K562 (cell line): ENCODE measurements at places on chromosomes 3 and 15.

- no peaks in the 10 kb centered on the region for H3K27me3 ChIP-seq
- H3K4me3 ChIP-seq, result no peak overlapping the region
- H3K4me1 ChIP-seq, result no peaks in the 10 kb centered on the region
- no peaks in the 10 kb centered on the region for H3K36me3 ChIP-seq
Measured at GRCh38 chr3:155502630-155503029, 209.1 kb upstream of the STRIT1 start.

DNA sequence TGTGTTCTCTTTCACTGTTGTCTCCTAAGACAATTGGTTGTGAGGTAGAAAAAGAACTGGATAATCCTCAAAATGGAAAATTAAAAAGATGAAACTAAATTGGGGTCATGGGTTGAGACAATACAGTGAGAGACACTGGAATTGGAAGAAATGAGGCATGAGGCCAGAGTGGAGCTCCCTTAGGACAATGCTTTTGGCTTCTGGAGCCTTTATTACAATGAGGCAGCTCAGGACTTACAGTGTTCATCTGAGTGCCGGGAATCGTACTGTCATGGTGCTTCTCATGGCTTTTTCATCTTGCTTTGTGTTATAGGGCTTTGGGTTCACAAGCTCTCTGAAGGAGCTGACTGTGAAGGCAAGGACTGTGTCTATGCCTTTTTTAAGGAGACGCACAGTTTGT is 293.5 kb downstream of the SOX2 start:
- no peak for DNase-seq
- no peaks in the 10 kb centered on the region for H3K36me3 ChIP-seq
- H3K27me3 ChIP-seq, result no peaks in the 10 kb centered on the region

GRCh38 chr15:25465835-25466234 is 27.0 kb upstream of the UBE3A start:
- H3K27me3 ChIP-seq, result no peaks in the 10 kb centered on the region
- no peaks in the 10 kb centered on the region for H3K4me1 ChIP-seq
- H3K27ac ChIP-seq, result no peak overlapping the region
- no peak for DNase-seq
- H3K4me3 ChIP-seq, result no peak overlapping the region

- H3K27me3 ChIP-seq, result no peaks in the 10 kb centered on the region
- H3K36me3 ChIP-seq, result no peaks in the 10 kb centered on the region
Measured at GRCh38 chr3:63654211-63654610, 1.7 kb downstream of the SNTN start.

DNA sequence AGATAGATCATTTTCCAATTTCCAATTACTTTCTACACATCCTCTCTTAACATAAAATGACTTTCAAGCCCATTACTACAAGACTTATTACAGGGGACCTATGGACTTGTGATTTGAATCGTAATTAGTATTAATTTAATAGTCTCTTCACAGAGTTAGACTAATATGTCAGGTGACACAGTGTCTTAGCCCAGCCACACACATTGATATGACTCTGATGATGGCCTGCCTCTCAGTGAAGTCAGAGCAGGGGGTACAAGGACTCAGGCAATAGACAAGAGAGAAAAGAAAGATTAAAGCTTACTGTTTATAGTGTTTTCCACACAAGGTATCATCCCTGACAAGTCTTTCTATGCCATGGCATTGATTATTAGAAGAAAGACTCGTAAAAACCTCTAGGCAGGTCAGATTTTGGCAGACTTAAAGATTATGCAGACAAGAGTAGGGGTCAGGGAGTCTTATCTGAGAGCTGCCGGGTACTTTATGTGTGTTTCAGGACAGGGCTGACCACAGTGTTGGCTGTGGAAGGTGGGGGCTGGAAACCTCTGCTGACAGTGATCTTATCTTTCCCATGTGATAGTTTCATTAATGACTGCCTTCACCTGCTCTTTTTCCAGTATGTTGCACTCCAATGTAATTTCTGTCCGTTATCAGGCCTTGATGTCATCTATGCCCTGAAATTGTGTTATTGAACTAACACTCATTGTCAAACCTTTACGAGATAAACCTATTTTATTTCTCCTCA is 50.1 kb downstream of the B3GALNT1 start:
- DNase-seq, result no peak
- H3K27ac ChIP-seq, result no peak overlapping the region
- H3K4me3 ChIP-seq, result no peak overlapping the region
- H3K36me3 ChIP-seq, result no peaks in the 10 kb centered on the region
- no peaks in the 10 kb centered on the region for H3K4me1 ChIP-seq
- no peaks in the 10 kb centered on the region for H3K27me3 ChIP-seq

GRCh38 chr15:77071305-77072223 is 655 bp upstream of the TSPAN3 start:
- peaks cover 8% of the 10 kb centered on the region; the same call in 1 of the 3 replicates for H3K36me3 ChIP-seq
- DNase-seq, result no peak
- H3K27ac ChIP-seq, result no peak overlapping the region
- H3K27me3 ChIP-seq, result peaks cover 28% of the 10 kb centered on the region

DNA sequence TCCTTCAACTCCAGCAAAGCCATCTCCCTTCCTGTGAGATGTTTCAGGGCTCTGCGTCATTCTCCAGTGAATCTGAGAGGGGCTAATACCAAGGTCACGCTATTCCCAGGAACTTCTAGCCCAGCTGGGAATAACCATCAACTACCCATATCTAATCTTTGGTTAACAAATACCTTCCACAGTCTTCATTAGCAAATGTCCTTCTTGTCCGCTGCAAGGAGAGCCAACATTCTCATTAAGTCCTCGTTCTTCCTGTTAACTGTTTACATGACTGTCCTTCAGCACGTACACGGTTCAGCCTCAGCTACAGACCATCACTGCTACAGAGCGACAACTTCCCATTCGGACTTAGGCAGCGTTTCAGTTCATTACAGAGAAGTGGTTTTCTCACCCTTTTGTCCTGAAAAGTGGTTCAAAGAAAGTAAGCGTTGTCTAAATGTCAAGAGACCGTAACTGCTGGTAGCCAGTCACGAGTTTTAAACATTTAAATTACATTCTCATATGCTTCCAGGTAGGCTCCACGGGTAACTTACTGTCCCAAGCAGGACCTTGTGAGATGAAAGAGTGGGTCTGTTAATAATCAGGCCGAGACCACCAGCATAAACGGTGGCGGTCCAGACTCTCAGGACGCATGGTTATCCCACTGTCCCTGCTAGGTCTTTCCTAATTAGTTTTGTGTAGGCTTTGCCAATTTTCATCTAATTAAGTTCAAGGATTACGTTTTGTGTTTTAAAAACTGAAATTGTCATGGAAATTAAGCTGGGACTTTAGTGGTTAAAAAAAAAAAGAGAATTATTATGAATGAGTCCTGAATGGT is 63.8 kb downstream of the CHSY1 start:
- no peak overlapping the region for H3K27ac ChIP-seq
- no peaks in the 10 kb centered on the region for H3K27me3 ChIP-seq
- H3K4me1 ChIP-seq, result peaks cover 14% of the 10 kb centered on the region; the same call in 2 of the 3 replicates
- no peak for DNase-seq

GRCh38 chr3:66449411-66449974 is 51.3 kb downstream of the LRIG1 start:
- peaks cover 2% of the 10 kb centered on the region for H3K27me3 ChIP-seq
- no peaks in the 10 kb centered on the region for H3K4me1 ChIP-seq
- no peaks in the 10 kb centered on the region for H3K36me3 ChIP-seq
- no peak overlapping the region for H3K27ac ChIP-seq
- no peak overlapping the region for H3K4me3 ChIP-seq

- H3K4me3 ChIP-seq, result no peak overlapping the region
- no peaks in the 10 kb centered on the region for H3K4me1 ChIP-seq
- H3K27ac ChIP-seq, result no peak overlapping the region
- H3K27me3 ChIP-seq, result no peaks in the 10 kb centered on the region
- DNase-seq, result no peak
- no peaks in the 10 kb centered on the region for H3K36me3 ChIP-seq
Measured at GRCh38 chr3:144112437-144112836, 140.8 kb downstream of the DIPK2A start.

- H3K4me1 ChIP-seq, result no peaks in the 10 kb centered on the region
- H3K27me3 ChIP-seq, result no peaks in the 10 kb centered on the region
- H3K27ac ChIP-seq, result no peak overlapping the region
Measured at GRCh38 chr3:145243875-145244274, 917.1 kb downstream of the PLOD2 start.

DNA sequence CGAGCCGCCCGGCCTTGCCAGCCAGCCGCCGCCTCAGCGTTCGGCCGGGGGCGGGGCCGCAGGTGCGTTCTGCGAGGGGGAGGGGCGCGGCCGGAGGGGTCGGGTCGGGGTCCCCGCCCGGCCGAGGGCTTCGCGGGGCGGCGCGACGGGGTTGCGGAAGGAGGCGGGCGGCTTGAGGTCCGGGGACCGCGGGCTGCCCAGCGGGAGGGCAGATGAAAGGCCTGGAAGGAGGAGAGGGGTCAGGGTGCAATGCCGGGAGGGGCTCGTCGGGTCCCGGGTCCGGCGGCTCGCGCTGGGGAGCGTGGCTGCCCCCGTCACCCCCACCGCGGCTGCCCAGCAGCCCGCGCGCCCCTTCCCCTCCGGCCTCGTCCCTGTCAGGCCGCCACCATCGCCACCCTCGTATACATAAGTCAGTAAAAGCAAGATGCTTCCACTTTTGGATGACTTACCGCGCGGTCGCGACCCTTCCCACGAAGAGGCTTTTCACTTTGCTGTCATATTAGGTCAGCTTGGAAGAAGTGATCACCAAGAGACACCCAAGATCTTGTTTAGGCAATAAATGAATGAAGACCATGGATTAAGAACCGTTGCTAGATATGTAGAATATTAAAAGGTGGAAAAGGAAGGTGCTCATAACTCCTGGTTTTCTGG is 620 bp upstream of the ANP32A start:
- peak overlapping the region; percentile 99 for H3K27ac ChIP-seq
- no peaks in the 10 kb centered on the region for H3K27me3 ChIP-seq
- H3K4me3 ChIP-seq, result peak overlapping the region; percentile 63
- peak; percentile 82 for DNase-seq
- H3K4me1 ChIP-seq, result peaks cover 10% of the 10 kb centered on the region

- no peak overlapping the region for H3K4me3 ChIP-seq
- H3K4me1 ChIP-seq, result peaks cover 11% of the 10 kb centered on the region
- no peaks in the 10 kb centered on the region for H3K36me3 ChIP-seq
- no peak for DNase-seq
Measured at GRCh38 chr3:13459605-13460340, 20.3 kb upstream of the HDAC11 start.

GRCh38 chr3:142656575-142656974 is 60.4 kb downstream of the PLS1 start:
- H3K4me1 ChIP-seq, result peaks cover 4% of the 10 kb centered on the region; the same call in 1 of the 2 replicates
- no peaks in the 10 kb centered on the region; the same call in 2 of the 3 replicates for H3K36me3 ChIP-seq
- H3K27me3 ChIP-seq, result no peaks in the 10 kb centered on the region
- no peak for DNase-seq
- H3K27ac ChIP-seq, result no peak overlapping the region

DNA sequence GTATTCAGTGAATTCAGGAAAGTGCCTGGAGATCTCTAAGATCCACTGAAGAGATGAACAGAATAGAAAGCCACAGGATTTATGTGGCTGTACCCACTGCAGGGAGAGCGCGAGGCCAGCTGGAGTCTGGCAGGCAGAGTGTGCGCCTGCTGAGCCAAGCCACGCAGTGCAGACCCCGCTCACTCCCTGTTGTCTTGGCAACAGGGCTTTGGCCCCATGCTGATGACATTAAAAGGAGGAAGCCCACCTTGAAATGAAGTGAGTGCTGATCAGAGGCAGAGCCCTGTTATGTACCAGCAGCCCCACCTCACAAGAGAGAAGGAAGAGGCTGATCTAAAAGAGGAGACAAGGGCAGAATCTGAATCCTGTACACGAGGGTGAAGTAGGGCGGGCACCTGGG is 36.7 kb downstream of the PXYLP1 start:
- H3K27me3 ChIP-seq, result peaks cover 35% of the 10 kb centered on the region
- no peak overlapping the region for H3K27ac ChIP-seq
- H3K4me3 ChIP-seq, result no peak overlapping the region
- DNase-seq, result no peak

- no peak for DNase-seq
- no peaks in the 10 kb centered on the region for H3K36me3 ChIP-seq
- no peak overlapping the region for H3K27ac ChIP-seq
- no peak overlapping the region for H3K4me3 ChIP-seq
- no peaks in the 10 kb centered on the region for H3K4me1 ChIP-seq
Measured at GRCh38 chr3:143755978-143756377, 92.3 kb downstream of the SLC9A9 start.

GRCh38 chr3:4680227-4680691 is 187.1 kb downstream of the ITPR1 start:
- no peak overlapping the region for H3K4me3 ChIP-seq
- H3K36me3 ChIP-seq, result peaks cover 5% of the 10 kb centered on the region; the same call in 1 of the 3 replicates
- H3K4me1 ChIP-seq, result no peaks in the 10 kb centered on the region
- no peak overlapping the region for H3K27ac ChIP-seq
- no peaks in the 10 kb centered on the region for H3K27me3 ChIP-seq

DNA sequence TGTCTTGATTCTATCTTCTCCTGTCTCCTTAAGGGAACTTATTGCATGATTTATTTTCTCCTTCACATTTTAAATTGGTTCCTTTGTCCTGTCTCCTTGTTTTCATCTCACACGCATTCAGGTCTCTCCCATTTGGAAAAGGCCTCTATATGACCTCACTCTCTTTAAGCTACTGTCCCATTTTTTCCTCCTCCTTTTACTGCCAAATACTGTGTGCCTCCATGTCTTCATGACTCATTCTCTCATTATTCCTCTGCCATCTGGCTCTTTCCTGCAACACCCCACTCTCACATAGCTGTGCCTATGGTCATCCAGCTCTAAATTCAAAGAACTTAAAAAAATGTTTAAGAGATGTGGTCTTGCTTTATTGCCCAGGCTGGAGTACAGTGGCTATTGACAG is 48.0 kb downstream of the TYRO3 start:
- no peak overlapping the region for H3K27ac ChIP-seq
- no peak for DNase-seq
- H3K4me3 ChIP-seq, result no peak overlapping the region

DNA sequence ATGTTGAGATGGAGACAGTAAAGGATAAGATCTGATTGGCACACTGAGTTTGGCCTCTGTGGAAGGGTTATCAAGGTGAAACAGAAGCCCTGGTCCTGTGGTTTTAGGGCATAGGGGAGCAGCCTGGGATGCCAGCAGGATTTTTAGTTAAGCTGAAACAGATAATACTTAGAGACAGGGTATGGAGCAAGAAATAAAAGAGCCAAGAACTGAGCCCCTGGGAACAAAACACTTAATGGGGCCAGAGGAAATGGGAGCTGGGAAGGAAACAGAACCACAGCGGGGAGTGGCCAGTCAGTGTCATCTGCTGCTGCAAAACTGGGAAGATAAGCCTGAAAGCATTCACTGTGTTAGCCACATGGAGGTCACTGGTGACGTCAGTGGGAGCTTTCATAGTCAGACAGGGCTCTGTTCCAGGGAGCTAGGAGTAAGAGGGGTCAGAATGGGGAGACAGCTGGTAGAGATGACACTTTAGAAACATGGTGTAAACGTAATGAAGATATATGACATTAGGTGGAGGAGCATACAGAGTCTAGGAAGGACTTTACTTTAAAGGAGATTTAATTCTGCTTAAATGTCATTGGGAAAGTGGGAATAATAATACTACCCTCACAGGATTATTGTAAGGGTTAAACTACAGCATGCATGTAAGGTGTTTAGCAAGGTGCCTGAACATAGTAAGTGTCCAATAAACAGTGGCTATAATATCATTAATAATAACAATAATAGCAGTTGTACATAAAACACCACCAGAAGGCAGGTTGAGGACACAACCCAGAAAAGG is 172.7 kb upstream of the CTNNB1 start:
- H3K4me3 ChIP-seq, result no peak overlapping the region
- DNase-seq, result peak; percentile 93
- no peaks in the 10 kb centered on the region for H3K36me3 ChIP-seq
- peaks cover 2% of the 10 kb centered on the region; the same call in 1 of the 3 replicates for H3K27me3 ChIP-seq
